ENCODE measurements at places on chromosomes 3 and 15.

GRCh38 chr3:193451902-193452301 is 73.3 kb upstream of the ATP13A5 start:
- DNase-seq = no peak

GRCh38 chr3:6697722-6698121 is 163.2 kb upstream of the GRM7 start:
- no peak for DNase-seq

DNA sequence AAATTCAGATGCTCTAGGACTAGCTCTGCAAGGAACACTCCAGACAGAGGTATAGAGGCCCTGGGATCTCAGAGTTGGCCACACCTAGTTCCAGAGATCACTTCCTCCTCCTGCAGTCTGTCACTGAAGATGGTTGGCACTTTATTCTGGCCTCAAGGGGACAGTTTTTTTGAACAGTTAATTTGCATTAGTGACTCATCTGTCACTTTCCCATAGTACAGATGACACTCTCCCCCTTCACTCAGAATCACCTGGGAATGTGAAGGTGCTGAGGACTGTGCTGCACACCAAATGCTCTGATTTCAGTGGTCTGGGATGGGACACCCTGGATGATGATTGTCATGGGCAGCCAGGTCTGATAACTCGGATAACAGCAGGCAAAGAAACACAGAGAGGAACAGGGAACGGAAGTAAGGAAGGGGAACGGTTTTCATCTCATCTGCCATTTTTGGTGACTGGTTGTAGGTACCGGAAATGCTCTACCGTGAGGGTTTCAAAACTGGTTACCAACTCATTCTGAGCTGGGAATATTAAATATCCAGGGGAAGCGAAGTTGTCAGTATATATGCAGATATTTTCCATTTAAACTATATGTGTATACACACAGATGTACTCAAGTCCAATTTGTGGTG is 232.5 kb upstream of the ST8SIA2 start:
- no peak for DNase-seq

- no peak for DNase-seq
These were observed 34.6 kb downstream of the CHD2 start for GRCh38 chr15:92934716-92935115.

DNA sequence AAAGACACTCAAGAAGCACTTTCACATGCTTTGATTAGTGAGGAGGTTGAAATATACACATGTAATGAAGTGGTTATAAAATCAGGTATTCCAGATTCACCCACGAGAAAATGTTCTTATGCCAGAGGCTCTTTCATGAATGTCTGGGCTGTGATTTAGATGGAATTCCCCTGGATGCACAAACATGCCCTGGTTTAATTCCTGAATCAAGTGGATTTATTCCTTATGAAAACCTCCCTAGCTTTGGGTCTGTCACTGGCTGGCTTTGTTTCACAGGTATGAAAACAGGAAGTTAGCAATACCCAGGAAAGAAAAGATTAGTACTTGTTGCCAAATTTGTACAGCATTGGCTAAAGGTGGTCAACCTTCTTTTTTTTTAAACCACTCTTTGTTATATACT is 1123.0 kb downstream of the ROBO1 start:
- no peak for DNase-seq

GRCh38 chr3:168998792-168999191 is 664.7 kb downstream of the MECOM start:
- no peak for DNase-seq

- DNase-seq = no peak
These were observed 63.8 kb downstream of the CHSY1 start for GRCh38 chr15:101187820-101188636.

DNA sequence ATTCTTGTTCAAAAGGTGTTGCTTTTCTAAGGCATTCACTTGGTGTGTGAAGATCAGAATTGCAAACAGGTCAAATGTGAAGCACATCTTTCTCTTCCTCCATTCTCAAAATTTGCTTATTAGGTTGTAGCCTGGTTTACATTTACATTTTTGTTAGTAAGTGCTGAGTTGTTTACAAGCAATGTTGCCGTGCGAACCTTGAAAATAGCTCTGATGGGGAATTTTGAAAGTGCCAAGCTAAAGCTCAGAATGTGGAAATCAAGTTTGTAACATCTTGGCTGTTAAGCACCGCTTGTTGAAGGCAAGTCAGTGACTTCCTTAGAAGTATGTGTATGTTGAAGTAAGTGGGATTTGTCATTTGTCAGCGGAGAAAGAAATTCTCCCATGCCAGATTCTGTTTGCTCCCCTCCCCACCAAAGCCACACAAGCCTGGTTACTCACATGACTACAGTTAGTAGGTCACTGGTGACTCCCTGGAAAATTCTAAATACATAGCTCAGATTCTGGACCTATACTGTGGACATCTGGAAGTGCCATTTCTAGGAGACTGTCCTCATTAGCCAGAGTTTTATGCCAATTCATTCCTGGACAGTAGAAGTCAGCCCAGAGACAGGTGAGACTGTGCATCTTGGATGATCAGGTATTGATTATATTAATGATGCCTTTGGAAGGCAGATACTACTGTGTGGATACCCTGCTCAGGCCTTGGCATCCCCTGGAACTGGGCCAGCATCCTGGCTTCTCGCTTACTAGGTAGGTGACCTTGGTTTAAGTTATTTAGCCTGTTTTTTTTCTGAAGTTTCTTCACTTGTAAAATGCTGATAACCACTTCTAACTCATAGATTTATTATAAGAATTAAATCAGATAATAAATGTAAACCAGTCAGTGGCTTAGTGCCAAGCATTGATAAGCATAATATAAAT is 390.6 kb upstream of the SEMA6D start:
- DNase-seq = no peak

- no peak for DNase-seq
These were observed 188.1 kb downstream of the USP13 start for GRCh38 chr3:179840985-179841384.

- no peak for DNase-seq
These were observed 223.2 kb downstream of the MTHFS start for GRCh38 chr15:79673416-79674123.

DNA sequence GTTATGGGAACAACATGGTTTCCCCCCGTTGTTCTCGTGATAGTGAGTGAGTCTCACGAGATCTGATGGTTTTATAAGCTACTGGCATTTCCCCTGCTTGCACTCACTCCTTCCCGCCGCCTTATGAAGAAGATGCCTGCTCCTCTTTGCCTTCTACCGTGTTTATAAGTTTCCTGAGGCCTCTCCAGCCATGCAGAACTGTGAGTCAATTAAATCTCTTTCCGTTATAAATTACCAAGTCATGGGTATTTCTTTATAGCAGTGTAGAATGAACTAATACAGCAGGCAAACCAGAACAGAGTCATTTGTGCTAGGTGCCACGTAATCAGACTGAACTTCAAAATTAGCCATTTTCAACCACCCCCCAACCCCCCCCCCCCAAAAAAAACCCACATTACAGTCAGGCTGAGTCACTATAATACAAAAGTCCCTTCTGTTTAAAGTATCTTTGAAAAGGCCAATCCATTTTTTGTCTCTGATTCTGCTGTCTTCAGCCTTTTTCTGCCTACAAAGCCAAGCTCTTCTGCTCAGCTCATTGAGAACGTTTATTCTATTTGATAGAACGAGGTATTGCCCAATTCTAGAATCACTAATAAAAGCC is 4.1 kb downstream of the OR4F6 start:
- no peak for DNase-seq

- no peak for DNase-seq
These were observed 29.5 kb upstream of the VEPH1 start for GRCh38 chr3:157532529-157533297.

- DNase-seq = no peak
These were observed 54.0 kb downstream of the MBNL1 start for GRCh38 chr3:152322756-152323155.

DNA sequence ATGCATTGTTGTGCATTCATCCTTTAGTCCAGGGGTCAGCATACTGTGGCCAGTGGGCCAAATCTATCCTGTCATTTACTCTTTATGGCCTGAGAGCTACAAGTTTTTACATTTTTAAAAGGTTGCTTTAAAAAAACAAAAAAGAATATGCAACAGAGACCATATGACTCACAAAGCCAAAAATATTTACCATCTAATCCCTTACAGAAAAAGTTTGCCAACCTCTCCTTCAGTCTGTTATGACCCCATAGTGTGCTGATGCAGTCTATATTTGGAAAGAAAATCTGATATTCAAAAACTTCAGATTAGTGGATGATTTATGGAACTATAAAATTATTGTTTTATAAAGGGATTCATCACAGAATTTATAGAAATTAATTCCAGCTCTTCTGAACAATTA is 237.5 kb upstream of the IL12A start:
- no peak for DNase-seq

DNA sequence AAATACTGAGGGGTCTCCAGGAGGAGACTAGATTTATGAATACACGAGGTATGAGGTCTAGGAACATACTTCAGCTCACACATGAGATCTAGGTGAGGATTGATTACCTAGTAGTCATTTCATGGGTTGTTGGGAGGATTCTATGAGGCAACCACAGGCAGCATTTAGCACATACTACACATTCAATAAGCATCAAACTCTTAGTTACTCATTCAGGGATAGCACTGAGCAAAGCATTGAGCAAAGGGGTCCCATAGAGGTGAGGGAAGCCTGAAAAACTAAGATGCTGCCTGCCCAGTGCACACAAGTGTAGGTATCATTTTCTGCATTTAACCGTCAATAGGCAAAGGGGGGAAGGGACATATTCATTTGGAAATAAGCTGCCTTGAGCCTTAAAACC is 4.5 kb downstream of the CCR5 start:
- DNase-seq = no peak

DNA sequence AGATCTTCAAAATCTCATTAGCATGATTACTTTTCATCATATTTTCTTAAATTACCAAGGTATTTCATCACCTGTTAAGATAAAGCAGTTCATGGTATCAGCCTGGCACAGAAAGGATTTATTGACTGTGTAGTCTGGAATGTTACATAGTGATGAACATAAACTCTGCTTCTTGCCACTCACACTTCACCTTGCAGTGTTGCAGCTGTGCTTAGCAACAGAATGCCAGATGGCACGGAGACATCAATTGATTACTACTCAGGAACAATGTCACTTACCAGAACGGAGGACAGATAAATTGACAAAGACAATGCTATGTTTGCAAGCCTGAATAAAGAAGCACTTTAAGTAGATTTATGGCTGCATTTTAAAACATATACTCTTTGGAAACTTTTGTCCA is 15.0 kb upstream of the BCHE start:
- DNase-seq = no peak

- DNase-seq = no peak
These were observed 383.0 kb downstream of the TBL1XR1 start for GRCh38 chr3:176814285-176814684.

GRCh38 chr3:98986073-98986472 is 84.6 kb upstream of the DCBLD2 start:
- no peak for DNase-seq

GRCh38 chr3:150447631-150448465 is 39.8 kb downstream of the TSC22D2 start:
- no peak for DNase-seq

DNA sequence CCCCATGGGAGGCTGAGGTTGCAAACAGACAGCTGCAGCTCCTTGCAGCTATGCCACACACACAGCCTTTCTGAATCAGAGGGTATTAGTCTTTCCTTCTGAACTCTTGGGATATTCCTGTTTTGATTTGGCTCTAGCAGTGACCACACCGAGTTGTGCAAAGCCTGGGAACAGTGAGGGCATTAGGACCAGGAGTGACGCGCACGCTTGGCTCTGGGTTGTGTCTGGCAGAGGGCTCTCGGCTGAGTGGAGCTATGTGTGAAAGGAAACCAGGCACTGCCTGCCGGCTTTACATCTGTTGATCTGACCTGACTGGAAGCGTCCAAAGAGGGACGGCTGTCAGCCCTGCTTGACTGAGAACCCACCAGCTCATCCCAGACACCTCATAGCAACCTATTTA is at the start of gene GALNT15:
TSS of gene GALNT15 (plus strand) at position 292 of the 400 bp plus-strand sequence. CDS start 472 bp downstream, outside the sequence.
- DNase-seq = no peak
